T-helper 2 cell (primary cell): ENCODE measurements at places on chromosomes 3 and 15.
A peak's percentile ranks its signal among the peaks of the same experiment; 100 is the strongest.

GRCh38 chr3:195895861-195896360 lies 12.4 kb downstream of the TNK2 start:
- DNase-seq, result peak; percentile 39

DNA sequence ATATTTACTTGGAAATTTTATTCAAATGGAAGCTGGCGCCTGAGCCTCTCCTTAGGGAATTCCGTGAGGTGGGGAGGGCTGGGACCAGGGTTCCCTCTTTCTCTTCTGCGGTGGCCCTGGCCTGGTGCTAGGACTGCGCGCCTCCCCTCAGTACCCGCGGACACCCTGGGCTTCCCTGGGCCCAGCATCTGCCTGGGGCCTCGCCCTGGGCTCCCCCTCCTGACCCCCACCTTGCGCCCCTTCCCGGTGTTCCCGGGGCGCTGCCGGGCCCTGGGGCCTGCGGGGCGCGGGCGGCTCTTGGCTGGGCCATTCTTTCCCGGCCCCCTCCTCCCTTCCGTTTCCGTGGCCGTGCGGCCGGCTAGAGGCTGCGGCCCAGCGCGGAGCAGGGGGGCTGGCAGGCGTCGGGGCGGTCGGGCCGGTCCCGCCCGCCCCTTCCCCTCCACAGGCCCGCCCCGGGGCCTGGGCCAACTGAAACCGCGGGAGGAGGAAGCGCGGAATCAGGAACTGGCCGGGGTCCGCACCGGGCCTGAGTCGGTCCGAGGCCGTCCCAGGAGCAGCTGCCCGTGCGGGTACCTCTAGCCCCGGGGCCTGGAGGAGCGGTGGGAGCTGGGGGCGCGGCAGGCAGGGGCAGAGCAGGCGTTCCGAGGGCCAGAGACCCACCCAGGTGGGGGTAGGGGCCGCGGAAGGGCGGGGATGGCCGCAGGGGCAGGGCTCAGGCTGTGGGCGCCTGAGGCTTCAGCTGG lies at the start of gene FES:
Gene FES, plus strand, starts transcription at position 529 of the 743 bp plus-strand sequence. CDS start 542 bp downstream, outside the sequence.
- no peak for DNase-seq

DNA sequence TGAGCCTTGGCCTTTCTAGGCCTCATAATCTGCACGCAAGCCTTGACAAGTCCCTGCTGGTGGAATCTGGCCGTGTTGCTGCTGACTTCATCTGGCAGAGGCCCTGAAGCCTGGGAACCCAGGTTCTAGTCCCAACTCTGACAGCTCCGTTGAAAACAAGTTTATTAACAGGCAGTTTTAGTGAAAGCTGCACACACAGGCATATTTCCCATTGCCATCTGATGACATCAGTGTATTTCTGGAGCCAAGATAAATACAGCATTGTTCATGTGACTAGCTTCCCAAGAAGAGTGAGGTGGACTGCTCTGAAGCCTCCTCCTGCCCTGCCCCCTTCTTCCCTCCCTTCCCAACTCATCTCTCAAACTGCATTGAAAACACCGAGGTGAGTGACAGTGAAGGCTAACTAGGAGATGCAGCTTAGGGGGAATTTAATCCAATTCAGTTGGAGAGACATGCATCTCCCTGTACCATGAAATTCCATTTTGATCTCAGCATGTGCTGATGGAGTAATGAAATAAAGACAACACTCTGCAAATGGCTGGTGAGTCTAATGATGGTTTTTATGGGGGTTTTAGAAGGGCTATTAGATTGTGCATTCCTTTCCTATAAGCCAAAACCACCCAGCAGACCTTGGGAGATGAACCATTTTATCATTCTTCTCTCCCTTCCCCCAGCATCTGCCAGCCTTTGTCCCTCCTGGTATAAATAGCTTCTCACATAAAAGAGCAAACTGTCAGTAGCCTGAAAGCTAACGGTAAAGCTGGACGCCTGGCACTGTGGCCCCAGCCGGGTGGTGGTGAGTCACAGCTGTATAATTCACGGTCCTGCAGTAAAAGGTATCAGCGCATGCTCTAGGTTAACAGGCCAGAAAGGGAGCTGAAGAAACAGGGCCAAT lies 38.0 kb downstream of the PRICKLE2 start:
- no peak for DNase-seq

GRCh38 chr3:52873433-52874159 lies 23.8 kb downstream of the STIMATE start:
- no peak for DNase-seq

GRCh38 chr3:3068358-3068881 lies 41.8 kb downstream of the IL5RA start:
- no peak for DNase-seq

DNA sequence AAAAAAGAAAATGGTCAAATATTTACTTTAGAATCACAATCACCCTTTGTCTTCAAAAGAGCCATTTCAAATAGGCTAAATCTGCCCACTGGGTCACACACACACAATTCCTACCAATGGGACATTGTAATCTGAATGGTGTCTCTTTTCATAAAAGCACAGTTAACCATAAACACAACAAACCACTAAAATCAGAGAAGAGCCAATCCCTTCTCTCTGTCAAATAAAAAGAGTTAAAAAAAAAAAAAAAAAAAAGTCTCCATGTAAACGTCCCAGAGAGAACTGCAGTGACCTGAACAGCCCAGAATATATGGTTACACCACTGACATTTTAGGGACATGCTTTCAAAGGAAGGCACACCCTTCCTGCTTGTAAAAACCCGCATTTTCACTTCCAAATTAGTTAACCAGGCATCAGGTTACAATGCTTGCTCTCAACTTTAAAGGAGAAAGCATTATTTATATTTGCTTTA lies 63.7 kb downstream of the PRICKLE2 start:
- no peak for DNase-seq

DNA sequence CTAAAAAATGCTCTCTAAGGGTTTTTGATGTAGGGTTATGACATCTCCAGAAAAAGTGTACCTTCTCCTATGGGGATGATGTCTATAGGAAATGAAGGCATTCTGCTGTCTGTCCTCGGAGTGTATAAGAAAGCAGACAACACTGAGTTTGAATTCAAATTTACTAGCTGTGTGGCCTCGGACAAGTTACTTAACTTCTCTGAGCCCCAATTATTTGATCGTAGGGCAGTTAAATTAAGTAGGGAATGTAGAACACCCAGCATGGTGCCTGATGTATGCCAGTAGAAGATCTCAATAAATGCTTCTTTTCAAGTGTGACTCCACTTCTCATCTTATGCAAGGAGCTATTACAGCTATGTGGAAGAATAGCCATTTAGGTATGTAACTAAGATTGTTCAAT lies 184.6 kb downstream of the CPNE4 start:
- no peak for DNase-seq

GRCh38 chr15:90018216-90018831 lies 17.2 kb downstream of the ZNF710 start:
- no peak for DNase-seq

- peak; percentile 74 for DNase-seq
These were observed 695.4 kb downstream of the FHIT start for GRCh38 chr3:60555686-60556354.

- DNase-seq, result no peak
These were observed 585.8 kb downstream of the NLGN1 start for GRCh38 chr3:173983343-173983742.

DNA sequence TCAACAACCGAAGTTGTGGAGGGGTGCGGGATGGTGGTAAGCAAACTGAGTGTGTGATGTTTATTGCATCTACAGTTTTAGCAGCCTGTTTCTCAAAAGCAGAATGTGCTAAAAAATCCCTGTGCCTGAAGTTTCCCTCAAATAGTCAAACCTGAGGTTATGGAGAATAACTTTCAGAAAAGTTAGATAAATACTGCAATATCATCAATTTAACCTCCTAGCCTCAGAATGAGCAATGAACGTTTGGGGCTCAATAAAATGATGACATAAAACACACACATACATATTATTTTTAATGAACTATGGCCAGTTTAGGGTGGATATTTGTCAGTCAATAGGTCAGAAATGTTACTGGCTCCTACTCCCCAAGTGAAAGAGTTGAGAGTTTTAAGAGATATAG lies 201.6 kb downstream of the SEMA6D start:
- no peak for DNase-seq

DNA sequence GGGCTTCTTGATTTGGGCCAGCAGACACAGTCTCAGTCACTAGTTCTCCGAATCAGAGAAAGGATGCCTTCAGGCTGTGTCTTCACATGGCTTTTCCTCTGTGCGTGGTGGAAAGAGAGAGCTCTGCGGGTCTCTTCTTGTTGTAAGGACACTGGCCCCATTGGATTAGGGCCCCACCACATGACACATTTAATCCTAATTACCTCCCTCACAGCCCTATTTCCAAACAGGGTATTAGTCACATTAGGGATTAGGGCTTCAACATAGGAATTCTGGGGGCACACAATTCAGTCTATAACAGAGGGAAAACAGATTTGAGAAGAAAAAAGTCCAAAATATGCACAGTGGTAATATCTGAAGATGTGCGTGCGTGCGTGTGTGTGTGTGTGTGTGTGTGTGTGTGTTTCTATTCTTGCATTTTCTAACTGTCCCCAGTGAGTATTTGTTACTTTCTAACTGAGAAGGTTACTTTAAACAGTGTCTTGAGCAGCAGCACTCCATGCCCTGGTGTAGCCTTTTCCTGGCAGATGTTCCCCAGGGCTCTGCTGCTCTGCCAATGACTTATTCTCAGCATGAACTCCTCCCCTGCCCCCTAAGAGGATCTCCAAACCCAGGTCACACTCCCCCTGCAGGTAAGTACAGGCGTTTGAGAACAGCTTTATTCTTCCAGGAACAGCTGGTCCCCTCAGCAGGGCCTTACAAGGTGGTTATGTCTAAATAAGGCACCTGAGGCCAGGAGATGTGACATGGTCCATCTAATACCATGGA lies 72.9 kb downstream of the RPL39L start:
- peak; percentile 31 for DNase-seq

DNA sequence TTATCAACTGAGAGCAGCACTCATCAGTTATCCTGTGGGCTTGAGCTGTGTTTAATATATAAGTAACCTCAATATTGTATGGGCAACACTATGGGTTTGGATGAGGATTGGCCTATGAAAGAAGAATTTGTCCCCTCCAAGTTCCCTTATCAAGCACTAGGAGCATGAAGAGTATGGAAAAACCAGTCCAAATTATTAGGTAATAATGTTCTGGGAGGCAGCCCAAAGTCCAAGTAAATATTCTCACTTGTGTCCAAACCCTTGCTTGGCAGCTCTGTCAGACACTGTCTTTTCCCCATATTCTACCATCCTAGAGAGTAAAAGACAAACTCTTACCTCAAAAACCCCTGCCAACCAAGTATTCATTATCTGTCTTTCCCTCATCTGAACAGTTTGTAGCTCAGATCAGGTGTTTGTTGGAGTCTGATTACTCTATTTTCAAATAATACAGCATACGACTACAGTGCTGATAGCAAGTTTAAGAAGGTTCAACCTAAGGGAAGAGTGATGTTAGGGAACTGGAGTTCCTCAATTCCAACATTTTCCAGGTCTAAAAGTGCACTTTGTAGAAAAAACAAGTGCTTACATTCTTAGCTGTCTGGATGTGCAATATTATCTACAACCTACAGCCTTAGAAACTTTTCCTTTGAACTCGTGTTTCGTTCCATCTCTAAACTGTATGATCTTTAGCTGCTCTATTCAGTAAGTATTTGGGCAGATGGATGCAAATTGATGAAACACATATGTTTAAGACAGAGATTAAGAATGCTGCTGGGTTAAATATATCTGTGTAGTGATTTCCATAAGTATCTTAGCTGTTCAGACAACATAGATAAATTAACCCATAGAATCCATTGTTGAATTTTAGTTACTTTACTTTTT lies 89.7 kb upstream of the PHLDB2 start:
- no peak for DNase-seq

DNA sequence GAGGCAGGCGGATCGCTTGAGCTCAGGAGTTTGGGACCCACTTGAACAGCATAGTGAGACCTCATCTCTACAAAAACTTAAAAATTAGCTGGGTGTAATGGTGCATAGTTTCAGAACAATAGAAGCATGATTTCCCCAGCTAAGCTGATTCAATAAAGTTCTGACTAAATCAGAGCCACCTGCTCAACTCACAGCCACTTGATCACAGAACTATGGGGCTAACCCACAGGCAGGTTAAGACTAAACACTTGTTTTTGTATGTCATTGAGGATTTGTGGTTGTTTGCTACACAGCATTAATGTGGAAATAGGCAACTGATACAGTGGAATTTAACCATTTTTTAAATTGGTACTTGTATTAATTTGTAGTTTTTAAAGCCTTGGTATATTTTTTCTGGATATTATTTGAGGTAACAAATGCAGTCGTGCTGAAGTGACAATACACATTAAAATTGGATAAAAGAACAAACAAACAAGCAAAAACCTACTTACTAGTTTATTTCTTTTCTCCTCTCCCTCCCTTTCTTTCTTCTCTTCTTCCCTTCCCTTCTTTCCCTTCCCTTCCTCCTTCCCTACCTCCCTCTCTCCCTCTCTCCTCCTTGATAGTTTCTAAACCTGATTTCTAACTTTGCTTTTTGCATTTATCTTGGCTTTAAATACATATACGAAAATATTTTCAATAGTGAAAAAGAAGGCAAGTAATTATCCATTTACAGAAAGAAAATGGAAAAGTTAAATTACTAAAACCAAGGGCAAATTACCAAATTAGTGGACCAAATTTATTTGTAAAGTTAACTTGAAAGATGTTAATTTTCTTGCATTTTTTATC lies 32.1 kb downstream of the OXSM start:
- DNase-seq, result no peak

GRCh38 chr3:150494411-150494977 lies 51.8 kb downstream of the SERP1 start:
- no peak for DNase-seq

DNA sequence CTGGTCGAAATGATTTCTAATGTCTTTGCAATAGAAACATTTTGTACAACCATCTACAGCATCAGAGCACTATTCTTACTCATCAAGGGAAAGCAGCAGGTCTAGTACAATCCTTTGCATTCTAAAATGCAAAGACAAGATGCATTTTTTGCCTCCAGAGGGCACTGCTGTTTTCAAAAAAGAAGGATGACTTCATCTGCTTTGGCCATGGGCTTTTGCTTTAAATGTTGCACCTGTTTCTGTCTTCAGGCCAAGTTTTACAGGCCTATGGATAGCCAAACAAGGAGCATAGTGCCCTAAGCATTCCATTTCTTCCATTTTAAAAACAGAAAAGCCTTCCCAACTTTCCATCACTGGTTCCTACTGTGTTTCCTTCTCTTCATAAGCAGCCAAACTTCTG lies 3.4 kb downstream of the PARP9 start:
- peak; percentile 30 for DNase-seq
